Astrocyte (in vitro differentiated cells and primary cell): ENCODE measurements at places on chromosomes 4 and X. TPM values are rescaled to one million over a fixed set of nuclear protein-coding genes. Genes with fewer than 3 reads are reported as not detected.

GRCh38 chr4:158004101-158004500, 168.7 kb downstream of the GASK1B start:
- no peak for DNase-seq

The GAGE2A gene
- total RNA-seq, result not detected in 2 replicates

The BTC gene
- 0.20 and 0.26 TPM in 2 replicates for total RNA-seq

The HERC5 gene
- 23.0 and 27.3 TPM in 2 replicates for total RNA-seq

The PABPC1L2A gene
- 0.11 and 0.38 TPM in 2 replicates for total RNA-seq

The OPN1MW3 gene
- not detected in 2 replicates for total RNA-seq

The STBD1 gene
- 7.2 and 9.7 TPM in 2 replicates for total RNA-seq

The NDP gene
- total RNA-seq, result not detected in 2 replicates

The SH3D19 gene
- total RNA-seq, result 57.2 and 66.5 TPM in 2 replicates

DNA sequence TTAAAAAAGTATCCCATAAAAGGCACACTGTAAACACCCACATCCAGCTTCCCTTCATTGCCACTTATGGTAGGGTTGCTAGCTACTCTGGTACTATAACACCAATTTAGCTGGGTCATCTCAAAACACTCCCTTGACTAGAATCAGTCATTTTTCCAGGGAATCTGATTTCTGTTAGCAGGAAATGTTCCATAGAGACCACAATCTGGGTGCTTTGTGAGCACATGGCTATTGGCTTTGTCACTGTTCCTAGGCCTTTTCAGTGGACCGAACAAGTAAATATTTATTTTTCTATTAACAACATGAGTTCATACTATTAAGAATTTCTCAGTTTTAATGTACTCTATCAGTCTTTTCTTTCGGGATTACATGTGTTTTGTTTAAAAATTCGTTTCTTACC, 404.7 kb upstream of the GNPDA2 start:
- DNase-seq, result no peak
